ENCODE measurements at places on chromosomes 7 and 10.

DNA sequence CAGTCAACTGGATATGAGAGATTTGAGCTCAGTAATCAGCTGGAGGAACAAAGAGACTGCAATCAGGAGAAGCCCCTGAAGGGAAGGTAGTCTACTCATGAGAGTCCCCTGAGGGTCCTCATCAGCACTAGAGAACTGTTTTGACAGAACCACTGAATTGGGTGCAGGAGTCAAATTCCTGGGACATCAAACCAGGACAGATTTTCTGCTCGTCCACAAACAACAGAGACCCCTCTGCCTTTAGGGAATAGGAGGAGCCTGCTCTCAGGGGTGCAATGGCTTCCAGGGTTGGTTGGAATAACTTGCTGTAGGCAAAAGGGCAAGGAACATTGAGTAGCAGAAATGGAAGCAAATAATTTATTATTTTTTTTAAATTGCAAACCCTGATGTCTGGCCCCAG lies 21.9 kb upstream of the NEUROD6 start:
- DNase-seq = no peak

GRCh38 chr10:102753718-102754117 lies 10.0 kb downstream of the WBP1L start:
- DNase-seq = peak; percentile 32

DNA sequence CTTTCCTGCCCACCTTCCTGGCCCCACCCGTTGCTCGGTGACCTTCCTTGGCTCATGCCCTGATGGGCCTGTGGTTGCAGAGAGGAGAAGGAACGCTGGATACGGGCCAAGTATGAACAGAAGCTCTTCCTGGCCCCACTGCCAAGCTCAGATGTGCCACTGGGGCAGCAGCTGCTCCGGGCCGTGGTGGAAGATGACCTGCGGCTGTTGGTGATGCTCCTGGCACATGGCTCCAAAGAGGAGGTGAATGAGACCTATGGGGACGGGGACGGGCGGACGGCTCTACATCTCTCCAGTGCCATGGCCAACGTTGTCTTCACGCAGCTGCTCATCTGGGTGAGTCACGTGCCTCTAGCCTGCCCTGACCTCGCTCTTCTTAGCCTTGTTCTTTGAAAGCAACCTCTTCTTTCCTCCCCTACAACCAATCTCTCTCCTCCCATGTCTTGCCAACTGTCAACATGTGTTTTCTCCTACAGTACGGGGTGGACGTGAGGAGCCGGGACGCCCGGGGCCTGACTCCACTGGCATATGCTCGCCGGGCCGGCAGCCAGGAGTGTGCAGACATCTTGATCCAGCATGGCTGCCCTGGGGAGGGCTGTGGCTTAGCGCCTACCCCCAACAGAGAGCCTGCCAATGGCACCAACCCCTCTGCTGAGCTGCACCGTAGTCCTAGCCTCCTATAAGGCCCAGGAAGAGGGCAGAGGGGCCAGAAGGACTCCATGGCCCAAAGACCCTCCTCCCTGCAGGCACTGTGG lies 24.1 kb downstream of the GBX1 start:
- no peak for DNase-seq

DNA sequence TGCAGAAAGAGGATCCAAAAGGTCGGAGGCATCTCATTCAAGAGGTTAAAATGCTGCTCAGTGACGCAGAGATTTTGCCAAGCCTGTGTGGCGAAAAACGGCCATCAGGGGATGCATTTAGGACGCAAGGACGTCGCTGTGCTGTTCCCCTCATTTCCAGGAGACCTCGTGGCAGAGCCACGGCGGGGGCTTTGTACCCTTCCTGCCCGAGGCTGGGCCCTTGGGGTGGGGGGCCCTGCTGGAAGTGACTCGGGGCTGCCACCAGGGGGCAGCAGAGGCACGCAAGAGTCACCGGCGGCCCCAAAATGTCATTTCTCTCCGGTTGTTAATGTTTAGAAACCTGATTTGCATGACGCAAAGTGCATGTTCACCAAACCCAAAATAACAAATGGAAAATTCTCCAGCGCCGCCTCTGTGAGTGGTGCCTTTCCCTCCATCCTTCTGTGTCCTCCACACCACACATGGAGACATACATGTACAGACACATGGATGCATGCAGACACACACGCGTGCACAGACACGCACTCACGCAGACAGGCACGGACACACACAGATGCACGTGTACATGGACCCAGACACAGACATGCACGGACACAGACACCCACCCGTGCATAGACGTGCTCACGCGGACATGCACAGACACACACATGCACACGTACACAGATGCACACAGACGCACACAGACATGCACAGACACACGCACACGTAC lies 51.0 kb upstream of the NKX6-2 start:
- DNase-seq = peak; percentile 2

DNA sequence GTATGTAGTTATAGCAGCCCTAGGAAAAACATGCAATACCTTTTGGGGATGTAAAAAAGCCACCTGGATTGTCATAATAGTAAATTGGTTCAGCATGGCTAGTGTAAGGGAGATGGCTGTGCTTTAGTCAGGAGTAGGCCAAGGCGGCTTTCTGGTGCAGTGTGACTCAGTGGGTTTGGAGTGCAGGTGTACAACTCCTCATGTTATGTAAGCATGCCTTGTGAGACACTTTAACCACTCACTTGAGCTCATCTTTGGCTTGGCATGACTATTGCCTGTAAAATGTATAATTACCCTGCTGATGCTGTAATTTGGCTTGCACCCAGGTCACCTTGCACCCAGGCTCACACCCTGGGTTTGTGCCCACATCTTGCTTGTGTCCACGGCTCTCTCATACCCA lies 239.2 kb upstream of the GLI3 start:
- DNase-seq = no peak

DNA sequence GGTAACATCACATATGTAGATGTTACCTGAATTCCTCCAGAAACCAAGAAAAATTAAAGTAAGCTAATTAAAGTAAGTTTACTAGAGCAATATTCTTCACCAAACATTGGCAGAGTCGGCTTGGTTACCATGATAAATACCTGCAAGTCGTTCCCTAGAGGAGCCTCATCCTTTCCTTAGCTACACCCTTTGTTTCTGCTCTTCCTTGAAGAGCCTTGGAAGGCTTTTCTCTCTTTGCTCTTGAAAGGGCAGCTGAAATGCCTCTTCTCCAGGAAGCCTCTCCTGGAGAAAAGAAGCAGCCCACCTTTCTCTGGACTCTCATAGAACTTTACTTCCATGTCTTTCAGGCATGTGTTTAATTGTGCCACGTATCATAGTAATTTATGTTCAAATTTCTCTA lies 34.9 kb upstream of the CALD1 start:
- no peak for DNase-seq

- no peak for DNase-seq
These were observed 24.1 kb upstream of the SH2B2 start for GRCh38 chr7:102262546-102262945.

DNA sequence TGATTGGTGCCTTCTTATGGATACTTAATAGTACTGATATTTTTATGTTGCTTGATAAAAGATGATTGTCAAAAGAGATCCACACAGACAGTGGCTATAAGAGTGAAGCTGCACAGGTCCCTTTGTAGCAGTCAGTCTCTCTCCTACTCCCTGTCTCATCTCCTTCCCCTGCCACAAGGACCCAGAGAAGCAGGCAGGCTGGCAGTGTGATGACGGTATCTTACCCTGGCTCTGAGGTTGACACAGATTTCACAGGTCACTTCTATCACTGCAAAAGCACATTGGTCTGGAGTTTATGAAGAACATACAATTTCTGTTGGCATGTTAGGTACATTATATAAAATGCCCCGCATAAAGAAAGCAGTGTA lies 64.4 kb upstream of the AHR start:
- DNase-seq = peak; percentile 10

DNA sequence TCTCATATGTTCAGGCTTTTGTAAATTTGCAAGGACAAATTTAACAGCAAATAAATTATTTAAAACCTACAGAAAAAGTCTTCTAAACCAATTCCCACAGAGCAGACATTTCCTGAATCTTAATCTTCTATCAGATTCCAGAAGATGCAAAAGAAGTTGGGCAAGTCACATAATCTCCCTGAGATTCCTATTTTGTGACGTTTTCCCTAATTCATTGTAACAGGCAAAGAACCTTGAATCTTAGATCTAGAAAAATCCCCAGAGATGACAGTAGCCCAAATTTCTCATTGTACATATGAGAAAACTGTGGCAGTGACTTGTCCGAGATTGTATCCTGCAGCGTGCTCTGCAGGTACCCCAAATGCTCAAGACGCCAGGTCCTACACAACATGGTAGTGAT lies 4.9 kb downstream of the ITPRID1 start:
- DNase-seq = no peak

DNA sequence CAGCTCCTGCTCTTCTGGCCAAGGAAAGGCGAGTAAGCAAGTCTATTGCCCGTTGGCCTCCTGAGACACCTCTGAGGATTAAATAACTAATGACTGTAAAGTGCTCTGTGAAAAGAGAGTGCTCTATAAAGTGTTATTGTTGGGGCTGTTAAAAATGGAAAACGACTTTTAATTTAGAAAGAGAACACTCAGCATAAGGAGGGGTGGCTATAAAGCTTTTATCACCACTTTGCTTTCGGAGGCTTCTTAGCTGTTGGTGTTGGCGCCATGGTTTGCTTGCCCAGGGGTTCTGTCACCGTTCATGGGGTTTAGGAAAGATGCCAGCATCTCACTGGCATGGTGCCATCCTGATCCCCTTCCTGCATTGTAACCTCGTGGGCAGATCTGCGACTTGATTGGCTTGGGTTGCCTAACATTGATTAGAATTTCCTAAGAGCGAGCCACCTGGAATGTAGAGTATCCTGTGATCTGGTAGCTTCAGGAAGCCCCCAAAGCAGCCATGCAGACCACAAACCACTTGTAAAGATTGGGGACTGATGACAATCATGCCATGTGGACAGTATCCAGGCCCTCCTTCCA lies 509.9 kb downstream of the LRMDA start:
- no peak for DNase-seq
